ENCODE measurements at places on chromosomes 1 and 21.

DNA sequence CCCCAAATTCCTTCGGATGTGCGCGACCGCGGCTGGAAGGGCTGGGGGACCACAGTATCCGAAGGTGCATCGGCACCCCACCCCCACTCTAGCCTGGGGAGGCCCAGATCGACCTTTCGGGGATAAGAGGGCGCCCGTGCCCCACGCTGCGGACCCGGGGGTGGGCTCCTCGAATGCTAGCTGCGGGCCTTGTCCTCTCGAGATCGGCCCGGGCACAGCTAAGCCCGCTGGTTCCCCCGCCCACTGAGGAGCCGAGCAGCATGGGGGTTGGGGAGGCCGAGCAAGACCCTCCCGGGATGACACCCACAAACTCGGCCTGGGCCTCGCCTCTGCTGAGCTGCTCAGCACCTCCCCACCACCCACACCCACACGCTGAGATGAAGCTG is 653 bp upstream of the IFFO2 start:
- peak; percentile 10 for DNase-seq

- DNase-seq: no peak
Observed at GRCh38 chr1:29640428-29640785, 404.1 kb downstream of the PTPRU start.

DNA sequence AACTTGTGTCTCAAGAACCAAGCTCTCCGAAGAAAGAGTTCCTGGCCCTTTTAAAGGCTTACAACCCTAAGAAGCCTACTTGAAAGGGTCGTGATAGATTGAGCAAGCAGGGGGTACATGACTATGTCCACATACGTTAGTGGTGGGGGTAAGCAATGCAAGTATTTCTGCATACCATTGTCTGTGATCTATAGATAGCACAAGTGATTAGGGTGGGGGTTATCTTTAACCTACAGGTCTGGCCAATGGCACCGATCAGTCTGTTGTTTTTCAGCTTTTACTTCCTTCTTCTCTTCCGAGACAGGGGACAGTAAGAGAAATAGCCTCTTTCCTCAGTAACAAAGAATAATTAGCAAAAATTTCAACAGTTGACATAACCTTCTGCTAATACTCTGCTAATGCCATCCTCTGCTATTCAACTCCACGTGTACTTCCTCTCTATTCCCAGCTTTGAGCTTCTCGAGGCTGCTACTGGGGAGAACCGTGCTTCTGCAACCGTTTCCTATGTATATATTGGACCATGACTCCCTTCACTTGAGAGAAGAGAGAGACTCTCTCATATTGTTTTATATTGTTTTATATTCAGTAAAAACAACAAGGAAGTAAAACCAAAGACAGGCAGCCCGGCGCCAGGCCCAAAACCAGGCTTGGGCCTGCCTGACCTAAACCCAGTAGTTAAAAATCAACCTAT is 727.7 kb upstream of the NCAM2 start:
- no peak for DNase-seq

- DNase-seq: no peak
Observed at GRCh38 chr1:66500301-66500700, 33.7 kb upstream of the SGIP1 start.

DNA sequence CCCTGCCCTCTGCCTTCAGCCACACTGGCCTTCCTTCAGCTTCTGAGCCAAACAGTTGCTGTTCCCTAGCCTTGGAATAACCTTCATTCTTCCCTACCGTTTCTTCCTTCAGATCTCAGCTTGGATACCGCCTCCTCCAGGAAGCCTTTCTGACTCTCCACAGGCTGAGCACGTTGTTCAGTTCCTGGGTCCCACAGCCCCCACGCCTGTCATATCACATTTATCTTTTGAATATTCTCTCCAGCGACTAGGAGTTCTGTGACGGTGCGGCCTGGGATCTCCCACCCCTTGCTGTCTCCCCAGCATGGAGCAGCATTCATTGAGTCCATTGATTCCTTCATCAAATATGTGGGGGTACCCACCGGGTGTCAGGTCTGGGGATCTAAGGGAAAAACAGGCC is 39.2 kb downstream of the EPHA2 start:
- DNase-seq: no peak

DNA sequence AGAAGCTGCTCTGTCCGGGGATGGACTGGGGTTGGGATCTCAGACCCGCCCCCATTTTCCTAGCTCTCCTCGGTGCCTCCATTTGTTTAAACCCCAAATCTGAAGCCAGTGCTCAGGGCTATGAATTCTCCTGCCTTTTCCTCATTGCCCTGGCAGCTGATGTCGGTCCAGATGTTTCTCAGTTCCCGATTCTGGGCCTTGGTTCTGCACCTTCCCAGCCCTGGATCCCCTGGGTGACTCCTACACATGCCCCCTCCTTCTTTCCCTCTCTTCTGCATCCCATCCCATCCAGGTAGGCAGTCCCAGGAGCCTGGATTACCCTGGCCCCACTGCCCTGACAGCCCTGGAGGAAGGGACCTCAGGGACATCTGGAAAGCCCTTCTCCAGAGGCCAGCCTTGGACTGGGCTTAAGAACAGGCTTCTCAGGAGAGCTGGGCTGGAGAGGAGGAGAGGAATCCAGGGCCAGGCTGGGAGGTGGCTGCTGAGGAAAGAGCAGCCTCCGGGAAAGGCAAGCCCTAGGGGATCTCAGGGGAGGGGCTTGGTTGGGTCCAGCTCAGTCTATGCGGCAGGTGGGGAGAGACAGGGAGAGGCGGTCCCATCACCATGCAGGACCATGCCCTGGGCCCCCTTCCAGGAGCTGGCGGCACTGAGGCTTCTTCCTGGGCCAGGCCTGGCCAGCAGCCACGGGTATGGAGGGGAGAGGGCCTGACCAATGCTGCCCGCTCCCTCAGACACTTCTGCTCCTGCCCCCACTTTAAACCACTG is 6.8 kb upstream of the EPS8L3 start:
- DNase-seq: peak; percentile 13

DNA sequence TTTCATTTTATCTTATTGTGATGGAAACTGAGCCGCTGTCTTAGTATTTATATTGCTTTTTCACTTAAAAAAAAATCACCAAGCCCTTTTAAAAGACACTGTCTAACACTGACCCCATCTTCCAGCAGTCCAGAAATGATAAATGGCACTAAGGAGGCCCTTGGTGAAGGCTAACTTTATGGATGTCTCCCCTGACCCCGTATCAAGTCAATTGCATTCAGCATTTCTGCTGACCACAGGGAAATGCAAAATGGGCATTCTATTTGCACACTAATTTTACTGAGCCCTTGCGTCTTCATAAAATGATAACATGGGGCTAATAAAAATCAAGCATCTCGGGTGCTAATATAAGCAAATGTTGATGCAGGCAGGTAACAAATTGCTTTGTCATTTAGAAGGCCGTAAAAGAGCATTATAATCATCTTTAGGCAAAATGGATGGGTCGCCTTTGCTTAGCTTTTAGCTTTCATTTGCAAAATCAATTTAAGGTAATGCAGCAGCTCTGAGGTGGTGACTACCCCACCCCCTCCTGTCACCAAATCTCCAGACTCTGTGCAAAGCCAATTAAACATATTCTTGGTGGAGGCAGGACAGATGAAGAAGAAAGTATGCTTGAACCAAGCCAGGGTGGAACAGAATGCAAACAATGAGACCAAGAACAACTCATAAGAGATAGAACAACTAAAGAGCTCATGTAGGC is 110.8 kb downstream of the BEND5 start:
- DNase-seq: no peak

DNA sequence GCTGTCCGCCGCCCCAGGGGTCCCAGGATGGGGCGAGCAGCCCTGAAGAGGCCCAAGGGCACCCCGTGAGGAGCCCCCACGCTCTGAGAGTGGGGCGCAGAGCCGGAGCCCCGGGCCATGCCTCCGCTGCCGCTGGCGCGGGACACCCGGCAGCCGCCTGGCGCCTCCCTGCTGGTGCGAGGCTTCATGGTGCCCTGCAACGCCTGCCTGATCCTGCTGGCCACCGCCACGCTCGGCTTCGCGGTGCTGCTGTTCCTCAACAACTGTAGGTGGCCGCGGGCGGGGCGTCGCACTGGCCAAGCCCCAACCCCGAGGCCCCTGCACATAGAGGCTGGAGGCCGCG is 14.5 kb downstream of the AGRN start:
- peak; percentile 54 for DNase-seq

- no peak for DNase-seq
Observed at GRCh38 chr1:62481681-62482080, 44.8 kb downstream of the USP1 start.

- DNase-seq: no peak
Observed at GRCh38 chr1:59506952-59507351, 210.1 kb downstream of the FGGY start.

DNA sequence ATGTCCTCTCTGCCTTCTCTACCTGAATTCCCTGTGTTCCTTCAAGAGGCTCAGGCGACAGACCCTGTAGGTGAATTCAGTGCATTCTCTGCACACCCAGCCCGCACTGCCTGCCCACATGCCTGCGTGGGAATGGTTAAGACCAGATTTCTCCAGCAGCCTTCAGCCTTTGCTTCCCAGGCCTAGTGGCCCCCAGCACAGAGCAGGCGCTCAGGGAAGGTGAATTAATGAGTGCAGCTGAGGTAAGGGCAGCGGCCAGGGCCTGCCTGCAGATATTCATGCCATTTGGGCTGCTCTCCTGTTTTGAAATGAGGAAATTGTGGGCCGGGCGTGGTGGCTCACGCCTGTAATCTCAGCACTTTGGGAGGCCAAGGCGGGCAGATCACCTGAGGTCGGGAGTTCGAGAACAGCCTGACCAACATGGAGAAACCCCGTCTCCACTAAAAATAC is 45.5 kb downstream of the IER5 start:
- no peak for DNase-seq

GRCh38 chr21:42242611-42243010 is 23.7 kb downstream of the ABCG1 start:
- no peak for DNase-seq

DNA sequence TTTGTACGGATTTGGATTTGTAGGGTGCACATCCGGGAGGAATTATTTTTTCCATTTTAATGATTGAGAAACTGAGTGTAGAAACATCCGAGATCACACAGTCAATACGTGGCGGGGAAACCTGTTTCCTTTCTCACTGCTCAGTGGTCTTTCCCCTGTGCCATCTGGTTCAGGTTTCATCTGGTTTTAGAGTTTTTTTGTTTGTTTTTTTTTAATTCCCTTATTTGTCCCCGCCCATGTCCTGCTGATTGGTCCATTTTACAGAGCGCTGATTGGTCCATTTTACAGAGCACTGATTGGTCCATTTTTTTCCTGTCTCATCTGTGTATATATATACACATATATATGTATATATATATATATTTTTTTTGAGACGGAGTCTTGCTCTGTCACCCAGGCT is 6.0 kb downstream of the TRPM2 start:
- DNase-seq: no peak

- no peak for DNase-seq
Observed at GRCh38 chr1:42358791-42359190, 21.8 kb upstream of the RIMKLA start.

GRCh38 chr1:237324226-237324625 is 282.2 kb downstream of the RYR2 start:
- no peak for DNase-seq

- DNase-seq: no peak
Observed at GRCh38 chr1:65440322-65440900, 19.9 kb downstream of the LEPR start.

DNA sequence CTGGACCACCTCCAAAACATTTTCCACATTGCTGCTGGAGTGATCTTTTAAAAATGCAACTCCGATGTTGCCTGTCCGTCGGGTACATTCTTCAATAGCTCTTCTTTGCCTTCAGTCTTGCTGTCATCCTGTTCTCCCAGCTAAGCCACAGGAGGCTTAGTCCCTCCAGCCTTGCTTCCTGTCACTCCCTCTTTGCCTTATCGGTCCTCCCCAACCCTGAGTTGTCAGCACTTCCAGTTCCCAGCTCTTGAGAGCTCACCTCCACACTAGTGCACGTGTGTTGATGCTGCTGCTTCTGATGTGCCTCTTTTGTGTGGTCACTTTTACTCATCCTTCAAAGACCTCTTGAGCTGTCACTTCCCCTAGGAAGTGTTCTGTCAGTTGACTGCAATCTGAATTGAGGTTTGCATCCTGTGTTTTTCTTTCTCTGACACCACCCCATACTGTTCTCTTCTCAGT is 15.3 kb downstream of the UCK2 start:
- DNase-seq: no peak

GRCh38 chr1:7564137-7564536 is 207.0 kb upstream of the VAMP3 start:
- no peak for DNase-seq

DNA sequence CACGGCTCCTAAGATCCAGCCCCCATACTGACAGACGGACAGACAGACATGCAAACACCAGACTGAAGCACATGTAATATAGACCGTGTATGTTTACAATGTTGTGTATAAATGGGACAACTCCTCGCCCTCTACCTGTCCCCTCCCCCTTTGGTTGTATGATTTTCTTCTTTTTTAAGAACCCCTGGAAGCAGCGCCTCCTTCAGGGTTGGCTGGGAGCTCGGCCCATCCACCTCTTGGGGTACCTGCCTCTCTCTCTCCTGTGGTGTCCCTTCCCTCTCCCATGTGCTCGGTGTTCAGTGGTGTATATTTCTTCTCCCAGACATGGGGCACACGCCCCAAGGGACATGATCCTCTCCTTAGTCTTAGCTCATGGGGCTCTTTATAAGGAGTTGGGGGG is 23.2 kb downstream of the TMEM53 start:
- DNase-seq: no peak

DNA sequence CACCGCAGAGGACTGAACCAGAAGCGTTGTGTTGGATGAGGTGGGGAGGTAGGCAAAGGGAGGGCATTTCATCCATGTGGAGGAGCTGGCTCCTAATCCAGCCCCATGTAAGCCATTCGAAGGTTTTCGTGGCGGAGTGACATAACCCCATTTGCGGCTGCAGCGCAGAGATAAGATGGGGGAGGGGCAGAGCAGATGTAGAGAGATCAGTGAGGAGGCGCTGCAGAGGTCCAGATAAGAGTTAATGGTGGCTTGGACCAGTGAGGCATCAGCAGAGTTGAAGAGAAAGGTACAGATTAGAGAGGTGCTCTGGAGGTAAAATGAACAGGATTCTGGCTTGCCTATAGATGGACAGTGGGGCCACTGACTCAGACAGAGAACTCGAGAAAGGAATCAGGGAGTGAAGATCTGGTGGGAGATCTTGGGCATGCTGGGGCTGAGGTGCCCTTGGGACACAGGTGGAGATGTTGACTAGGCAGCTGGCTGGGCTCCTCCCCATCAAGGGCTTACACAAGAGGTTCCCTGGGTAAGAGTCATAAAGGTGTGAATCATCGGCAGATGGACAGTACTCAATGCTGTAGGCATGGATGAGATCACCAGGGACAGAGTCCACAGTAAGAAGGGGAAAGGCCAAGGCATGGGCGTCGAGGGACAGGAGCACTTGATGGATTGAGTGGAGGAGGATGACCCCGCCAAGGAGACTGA is 7.8 kb upstream of the PTPRF start:
- no peak for DNase-seq

- no peak for DNase-seq
Observed at GRCh38 chr1:62128745-62129144, 65.9 kb upstream of the L1TD1 start.

DNA sequence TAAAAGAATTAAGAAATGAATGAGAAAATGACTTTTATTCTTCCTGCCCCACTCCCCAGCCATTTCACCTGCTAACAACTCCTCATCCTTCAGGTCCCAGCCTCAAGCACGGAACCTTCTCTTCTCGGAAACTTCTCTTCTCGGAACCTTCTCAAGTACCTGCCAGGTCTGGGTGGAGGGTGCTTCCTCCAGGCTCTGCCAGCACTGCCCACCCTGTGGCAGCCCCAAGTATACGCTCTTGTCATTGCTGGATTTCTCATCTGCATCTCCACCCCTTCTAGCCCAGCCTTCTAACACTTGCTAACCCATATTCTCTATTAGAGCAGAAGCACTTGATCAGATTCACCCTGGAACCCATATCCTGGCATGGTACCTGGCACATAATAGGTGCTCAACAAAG is 3.9 kb upstream of the IFFO2 start:
- DNase-seq: no peak
